ENCODE measurements at places on chromosomes 4 and X.
A peak's percentile ranks its signal among the peaks of the same experiment; 100 is the strongest.

DNA sequence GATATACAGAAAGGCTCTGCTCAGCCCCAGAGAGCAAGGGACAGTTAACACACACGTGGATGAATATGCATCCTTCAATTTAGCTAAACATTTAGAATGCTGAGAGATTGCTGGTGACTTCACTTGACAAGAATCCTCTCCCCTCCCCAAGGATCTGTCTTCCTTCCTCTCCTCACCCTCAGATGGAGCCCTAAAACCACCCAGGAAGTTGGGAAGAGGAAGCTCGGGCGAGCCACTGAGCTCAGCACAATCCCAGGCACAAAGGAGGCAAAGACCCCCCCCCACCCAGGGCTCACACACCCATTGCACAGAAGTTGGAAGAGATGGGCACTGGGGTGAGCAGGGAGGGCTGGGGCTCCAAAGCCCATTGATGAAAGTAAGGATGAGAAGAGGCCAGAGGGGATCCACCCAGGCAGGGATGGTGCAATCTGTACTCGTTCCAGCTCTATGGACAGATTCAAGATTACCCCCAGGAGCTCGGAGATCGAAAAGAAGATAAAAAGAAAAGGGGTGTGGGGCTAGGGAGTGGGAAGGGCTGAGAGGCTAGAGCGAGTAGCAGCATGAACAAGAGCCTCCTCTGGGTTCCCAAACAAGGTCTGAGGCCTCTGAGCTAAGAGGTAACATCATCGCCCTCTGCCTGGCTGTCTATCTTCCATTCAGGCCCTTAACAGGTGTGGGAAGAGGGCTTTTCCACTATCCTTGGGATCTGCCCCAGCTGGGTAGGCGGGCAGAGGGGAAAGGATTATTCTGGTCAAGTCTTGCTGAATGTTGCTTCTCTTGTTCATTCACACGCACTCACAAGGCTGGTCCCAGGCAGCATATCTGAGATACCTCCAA, 1.2 kb downstream of the TFE3 start:
- peak; percentile 38 for DNase-seq

GRCh38 chr4:26715636-26716242, 131.9 kb downstream of the TBC1D19 start:
- DNase-seq = no peak

- no peak for DNase-seq
Observed at GRCh38 chr4:3339577-3339976, 46.8 kb downstream of the RGS12 start.

DNA sequence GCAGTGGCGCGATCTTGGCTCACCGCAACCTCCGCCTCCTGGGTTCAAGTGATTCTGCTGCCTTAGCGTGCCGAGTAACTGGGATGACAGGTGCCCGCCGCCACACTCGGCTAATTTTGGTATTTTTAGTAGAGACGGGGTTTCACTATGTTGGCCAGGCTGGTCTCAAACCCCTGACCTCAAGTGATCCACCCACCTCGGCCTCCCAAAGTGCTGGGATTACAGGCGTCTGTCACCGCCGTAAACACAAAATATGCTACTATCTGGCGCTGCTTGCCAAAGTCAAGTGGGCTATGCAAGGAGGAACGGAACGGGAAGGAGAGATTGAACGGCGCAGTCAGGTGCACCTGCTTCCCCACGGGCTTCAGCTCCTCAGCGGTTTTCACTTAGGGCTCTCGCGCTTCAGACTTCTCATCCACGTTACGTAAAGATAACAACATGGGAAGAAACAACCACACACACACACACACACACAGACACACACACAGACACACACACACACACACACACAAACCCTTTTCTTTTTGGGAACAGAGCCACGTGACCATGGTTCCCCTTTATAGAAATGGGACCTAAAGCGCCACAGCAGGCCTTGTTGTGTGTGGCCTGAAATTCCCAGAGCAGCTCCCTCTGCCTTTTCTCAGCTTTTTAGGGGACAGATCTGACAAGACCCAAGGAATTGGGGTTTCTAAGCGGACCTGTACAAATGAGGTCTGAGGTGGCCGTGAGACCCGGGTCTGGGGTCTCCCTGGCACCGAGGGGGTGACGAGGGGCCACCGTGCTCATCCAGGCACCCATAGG, 1.5 kb downstream of the P2RY8 start:
- DNase-seq = peak; percentile 71

DNA sequence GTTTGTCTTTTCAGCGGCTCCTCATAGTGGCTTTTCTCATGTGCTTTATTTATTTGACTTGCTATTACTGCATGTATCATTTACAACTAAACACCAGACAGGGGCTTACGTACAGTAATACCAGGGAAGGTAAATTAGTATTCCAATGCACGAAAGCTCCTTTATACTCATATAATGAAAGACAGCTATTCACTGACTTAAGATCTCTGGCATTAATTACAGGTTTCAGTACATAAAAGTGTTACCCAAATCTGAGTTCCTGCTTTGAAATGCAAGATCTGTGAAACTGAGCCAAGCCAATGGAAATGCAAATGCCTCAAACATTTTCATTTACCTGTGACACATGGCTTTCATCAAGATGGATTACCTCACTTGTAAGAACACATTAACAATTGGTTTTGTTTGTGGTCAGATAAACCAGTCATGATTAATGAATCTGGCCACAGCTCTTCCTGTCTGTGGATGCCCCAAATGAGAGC, 107.2 kb downstream of the ANAPC4 start:
- no peak for DNase-seq

GRCh38 chr4:88242144-88242543, 42.2 kb downstream of the PPM1K start:
- DNase-seq = no peak

DNA sequence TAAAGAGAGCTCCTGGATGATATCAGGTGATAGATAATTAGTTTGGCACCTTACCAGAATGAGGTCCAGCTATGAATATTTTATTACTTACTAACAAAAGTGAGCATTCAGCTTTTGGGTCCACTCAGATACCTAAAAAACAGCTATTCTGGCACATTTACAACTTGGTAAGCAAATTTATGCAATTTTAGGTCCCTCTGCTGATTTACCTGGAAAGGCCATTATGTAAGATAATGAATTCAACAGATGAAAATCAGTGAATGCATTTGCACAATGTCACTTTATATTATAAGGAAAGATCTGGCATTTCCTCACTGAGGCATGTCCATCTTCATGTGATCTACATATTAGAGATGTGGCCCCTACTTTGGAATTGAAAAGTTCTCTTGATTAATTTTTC, 517.0 kb downstream of the SPRY1 start:
- no peak for DNase-seq

- DNase-seq = no peak
Observed at GRCh38 chr4:71189471-71189870, 149.3 kb upstream of the SLC4A4 start.

- no peak for DNase-seq
Observed at GRCh38 chr4:180394730-180395129, 1848.5 kb upstream of the TENM3 start.

DNA sequence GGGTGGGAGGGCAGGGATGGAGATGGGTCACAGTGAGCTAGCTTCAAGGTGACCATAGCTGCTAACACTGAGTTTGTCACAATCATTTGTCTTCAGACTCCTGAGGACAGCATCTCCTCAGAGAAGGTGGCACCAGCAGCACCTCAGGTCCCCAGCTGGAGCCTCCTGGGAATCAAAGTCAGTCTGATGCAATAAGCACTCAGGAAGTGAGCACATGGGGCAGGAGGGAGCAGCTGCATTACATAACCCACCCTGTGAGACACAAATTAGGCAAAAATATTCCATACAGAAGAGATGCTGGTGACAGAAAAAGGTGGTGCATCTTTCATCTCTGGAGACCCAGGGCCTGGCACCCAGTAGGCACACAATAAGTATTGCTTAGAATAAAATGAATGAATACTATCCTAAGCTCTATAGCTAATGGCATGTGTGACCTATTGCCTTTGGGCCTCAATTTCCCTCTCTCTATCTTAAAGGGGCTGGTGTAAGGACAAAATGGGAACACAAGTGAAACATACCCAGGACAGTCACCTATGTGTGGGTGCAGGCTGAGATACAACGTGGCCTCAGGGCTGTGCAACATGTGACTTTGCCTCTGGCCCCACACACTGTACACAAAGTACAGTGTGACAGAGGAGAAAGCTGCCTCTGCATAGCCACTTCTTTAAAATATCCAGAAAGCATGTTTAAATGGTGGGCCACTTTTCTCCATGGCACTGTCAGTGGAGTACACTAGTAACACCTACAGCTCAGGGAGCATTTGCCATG, 37.1 kb downstream of the SLC39A8 start:
- DNase-seq = no peak

DNA sequence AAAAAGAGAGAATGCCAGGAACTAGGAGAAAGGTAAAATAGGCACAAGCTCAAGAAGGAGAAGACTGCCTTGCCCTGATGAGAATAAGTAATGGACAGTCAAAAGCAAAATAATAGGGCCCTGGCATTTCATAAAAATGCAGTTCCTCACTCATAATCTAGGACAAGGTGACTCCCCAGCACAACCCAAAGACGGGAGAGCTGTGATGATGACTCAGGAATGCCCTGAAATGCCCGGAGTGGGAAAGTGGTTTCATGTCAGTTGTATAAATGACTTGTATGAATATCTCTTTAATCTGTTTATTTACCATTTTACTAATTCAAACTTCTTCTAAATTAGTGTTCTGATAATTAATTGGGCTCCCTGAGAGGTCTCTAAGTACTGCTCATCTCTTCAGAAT, 28.8 kb upstream of the SETD7 start:
- DNase-seq = no peak

GRCh38 chr4:27278615-27279375, 418.2 kb downstream of the STIM2 start:
- no peak for DNase-seq

- peak; percentile 35 for DNase-seq
Observed at GRCh38 chr4:15238720-15239119, 189.1 kb upstream of the C1QTNF7 start.

DNA sequence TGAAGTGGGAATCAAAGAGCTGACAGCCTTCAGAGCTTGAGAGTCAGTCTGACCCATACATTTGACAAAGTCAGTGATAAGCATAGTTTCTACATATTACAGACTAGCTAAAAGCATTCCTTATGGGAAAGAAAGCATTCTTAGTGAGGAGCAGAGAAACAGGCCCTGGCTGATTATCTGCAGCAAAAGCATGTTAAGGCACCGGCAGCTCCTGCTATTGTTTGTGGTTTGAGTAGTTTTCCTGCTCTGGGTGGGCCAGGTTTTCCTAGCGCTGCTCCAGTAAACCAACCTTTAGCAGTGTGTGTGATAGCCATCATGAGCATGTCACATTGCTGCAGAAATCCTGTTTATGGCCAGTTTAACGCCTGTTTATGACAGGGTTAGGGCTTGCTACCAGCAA, 51.6 kb upstream of the WDR1 start:
- no peak for DNase-seq

- DNase-seq = no peak
Observed at GRCh38 chrX:151538190-151539122, 25.0 kb upstream of the PASD1 start.

DNA sequence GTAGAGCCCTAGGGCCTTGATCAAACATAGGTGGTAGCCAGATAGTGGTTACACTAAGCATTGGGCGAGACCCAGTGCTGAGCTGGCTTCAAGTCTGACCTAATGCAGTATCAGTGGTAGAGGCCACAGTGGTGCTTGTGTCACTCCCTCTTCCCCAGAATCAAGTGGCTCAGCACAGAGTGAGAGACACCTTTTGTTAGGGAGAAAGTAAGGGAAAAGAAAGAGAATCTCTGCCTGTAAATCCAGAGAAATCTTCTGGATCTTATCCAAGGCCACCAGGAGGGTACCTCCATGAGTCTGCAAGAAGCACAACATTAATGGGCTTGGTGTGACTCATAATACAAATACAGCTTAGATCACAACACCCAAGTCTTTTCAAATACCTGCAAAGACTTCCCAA, 117.7 kb upstream of the SLC6A14 start:
- no peak for DNase-seq

- DNase-seq = no peak
Observed at GRCh38 chrX:24298191-24298590, 15.7 kb downstream of the SUPT20HL2 start.

GRCh38 chr4:40337051-40337450, 1.9 kb downstream of the CHRNA9 start:
- no peak for DNase-seq

DNA sequence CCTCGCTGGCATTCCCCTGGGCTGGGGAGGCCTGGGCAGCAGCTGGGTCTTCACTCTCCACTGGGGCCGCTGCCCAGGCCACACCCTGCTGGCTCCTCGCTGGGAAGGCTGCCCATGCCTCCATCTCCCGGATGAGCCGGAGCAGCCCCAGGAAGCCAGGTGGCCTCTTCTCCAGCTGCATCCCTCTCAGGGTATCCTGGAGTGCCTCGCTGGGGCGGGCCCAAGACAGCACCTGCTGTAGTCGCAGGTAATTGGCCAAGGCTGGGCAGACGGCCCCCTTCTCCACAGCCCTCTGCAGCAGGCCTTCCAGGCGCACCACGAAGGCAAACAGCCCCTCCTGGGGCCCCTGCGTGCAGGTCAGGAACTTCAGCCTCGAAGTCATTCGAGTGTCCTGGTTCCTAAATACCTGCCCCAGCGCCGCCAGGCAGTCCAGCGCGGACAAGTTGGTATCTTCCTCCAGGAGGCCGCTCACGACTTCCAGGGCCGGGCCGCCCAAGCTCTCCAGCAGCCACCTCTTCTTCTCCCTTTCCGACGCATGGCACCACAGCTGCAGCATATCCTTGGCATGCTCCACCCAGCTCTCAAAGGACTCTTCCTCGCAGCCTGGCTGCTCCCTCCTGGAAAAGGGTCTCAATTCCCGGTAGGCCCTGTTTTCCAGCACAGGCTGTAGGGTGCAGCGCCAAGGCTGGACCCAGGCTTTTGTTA, 3.7 kb downstream of the PNMA6E start:
- DNase-seq = no peak

DNA sequence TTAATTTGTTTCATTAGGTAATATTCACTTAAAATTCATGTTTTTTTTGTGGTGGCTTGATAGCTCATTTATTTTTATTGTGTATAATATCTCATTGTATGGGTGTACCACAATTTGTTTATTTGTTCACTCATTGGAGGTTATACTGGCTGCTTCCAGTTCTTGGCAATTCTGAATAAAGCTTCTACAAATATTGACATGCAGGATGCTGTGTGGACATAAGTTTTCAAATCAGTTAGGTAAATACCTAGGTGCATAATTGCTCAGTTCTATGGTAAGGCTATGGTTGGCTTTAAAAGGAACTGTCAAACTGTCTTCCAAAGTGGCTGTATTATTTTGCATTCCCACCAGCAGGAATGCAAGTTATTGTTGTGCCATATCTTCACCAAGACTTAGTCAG, 504.5 kb upstream of the GALNTL6 start:
- DNase-seq = no peak

DNA sequence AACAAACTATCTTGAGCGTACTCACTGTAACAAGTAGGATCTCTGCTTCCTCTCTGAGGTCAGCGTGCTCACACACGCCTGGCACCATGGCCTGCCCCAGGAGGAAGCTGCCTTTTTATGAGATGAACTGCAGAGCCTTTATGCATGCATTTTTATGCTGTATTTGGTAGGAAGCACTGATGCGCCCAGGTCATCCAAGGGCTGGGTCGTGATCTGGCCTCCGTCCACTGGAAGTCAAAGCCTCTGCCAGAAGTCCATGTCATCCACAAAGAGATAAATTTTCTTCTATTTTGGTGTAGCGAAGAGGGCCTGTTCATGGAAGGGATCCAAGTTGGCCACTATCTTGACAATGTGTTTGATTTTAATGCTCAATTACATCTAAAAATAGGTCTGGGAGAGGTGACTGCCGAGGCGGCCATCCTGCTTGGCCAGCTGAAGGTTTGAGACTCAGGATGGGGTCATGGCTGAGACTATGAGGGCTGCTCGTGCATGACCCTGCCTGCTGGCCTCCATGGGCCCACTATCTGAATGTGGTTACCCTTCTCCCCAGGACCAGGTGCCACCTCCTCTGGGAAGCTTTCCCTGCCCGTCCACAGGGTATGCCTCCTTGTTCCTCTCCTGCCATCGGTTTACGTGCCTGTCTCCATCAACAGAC, 50.3 kb downstream of the HTRA3 start:
- no peak for DNase-seq
